ENCODE measurements at places on chromosomes 3 and 15.

GRCh38 chr3:49883998-49884397, 14.3 kb upstream of the CAMKV start:
- DNase-seq, result no peak

DNA sequence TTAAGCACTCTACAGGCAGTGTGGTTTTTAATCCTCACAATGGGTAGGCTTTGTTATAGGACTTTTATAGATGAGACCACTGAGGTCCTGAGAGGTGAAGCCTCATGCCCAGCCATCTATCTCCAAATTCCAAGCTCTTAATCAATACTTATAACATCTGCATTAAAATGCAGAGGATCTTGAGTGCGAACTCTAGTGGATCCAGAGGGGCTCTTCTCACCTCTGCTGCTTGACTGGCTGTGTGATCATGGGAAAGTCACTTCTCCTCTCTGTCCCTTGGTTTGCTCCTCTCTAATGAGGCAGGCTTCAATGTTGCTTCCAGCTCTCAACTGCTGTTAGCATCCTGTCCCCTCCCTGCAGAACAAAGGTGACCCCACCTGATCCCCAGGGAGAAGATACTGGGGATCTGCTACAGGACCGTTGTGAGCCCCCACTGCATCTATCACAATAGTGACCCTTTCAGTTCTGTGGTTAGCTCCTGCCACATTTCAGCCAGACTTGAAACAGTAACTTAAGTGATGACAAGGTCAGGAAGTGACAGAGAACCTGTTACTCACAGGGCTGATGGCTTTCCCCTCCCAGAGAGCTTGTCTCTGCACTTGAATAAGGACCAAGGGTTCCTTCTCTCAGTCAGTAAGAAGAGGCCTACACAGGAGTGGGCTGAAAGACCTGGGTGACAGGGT, 1.3 kb downstream of the SLC27A2 start:
- no peak for DNase-seq

- no peak for DNase-seq
These were observed 2.9 kb downstream of the RBPMS2 start for GRCh38 chr15:64772488-64772887.

- no peak for DNase-seq
These were observed 31.7 kb upstream of the MAP4 start for GRCh38 chr3:48047841-48048464.

DNA sequence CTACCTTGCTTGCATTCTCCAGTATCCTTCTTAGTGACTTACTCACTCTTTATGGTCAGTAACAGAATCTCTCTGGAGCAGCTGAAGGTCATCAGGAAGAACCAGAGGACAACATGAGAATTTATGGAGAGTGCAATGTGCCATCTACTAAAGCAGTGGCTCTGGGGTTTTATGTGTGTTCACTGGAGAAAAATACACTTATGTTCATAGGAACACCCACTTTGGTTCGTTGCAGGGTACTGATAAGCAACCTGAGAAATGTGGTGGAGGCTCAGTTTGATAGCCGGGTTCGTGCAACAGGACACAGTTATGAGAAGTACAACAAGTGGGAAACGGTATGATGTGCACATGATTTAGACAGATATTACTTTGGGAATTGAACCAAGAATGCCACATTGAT, 12.8 kb downstream of the CPB1 start:
- no peak for DNase-seq

DNA sequence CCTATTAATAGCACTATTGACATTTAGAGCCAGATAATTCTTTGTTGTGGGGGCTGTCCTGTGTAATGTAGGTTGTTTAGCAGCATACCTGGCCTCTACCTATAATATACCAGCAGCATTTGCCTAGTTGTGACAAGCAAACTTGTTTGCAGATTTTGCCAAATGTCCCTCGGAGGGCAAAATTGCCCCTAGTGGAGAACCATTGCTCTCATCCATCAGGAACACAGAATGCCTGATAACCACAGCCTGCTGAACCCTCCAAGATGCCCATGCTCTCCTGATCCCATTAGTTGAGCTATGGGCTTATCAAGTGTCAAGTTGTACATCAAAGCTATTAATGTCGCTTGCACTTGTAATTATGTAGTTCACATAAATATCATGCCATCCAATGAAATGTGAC, 15.0 kb upstream of the KBTBD8 start:
- no peak for DNase-seq

GRCh38 chr3:100230710-100231109, 30.1 kb upstream of the TBC1D23 start:
- no peak for DNase-seq

GRCh38 chr15:90130291-90130690, 28.0 kb upstream of the IDH2 start:
- DNase-seq, result no peak

DNA sequence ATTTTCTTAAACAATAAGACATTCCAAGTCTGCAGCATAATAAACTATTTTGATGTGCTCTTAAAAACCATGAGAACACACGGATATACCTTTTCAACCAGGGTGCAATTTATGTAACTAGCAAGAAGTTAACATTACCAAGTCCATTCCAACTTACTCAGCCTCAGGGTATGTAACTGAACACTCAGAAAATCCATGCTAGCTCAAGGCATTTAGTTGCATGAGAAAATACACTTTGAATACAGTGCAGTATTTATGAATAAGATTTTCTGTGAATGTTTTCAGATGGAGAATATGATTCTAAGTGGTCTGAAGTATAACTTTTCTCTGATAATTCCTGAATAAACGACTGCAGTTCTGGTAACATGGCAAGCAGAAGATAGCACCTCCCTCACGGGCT, 124.3 kb downstream of the SNRK start:
- DNase-seq, result no peak

GRCh38 chr15:51425517-51426040, 84.1 kb downstream of the GLDN start:
- DNase-seq, result no peak

DNA sequence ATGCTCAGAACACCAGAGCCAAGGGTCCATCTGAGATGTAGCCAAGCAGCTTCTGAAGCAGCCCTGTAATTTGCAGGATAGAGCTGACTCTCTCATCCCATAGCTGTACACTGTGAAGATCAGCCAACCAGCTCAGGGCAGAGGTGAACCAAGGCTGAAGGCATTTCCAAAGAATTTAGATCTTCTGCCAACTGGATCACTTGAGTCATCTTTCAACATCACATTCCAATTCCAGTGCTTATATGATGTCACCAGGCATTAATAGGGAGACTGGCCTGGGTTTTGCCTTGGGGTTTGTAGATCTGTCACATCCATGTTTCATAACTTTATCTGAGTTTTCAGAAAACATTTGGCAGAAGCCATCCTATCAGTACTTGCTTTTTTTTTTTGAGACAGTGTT, 98.2 kb downstream of the NR2F2 start:
- DNase-seq, result no peak

GRCh38 chr3:128864351-128864811, 15.0 kb upstream of the ACAD9 start:
- peak; percentile 24 for DNase-seq

GRCh38 chr3:129126726-129127280, 5.2 kb upstream of the RAB43 start:
- no peak for DNase-seq

- no peak for DNase-seq
These were observed 341.8 kb downstream of the RAP2B start for GRCh38 chr3:153503873-153504272.

DNA sequence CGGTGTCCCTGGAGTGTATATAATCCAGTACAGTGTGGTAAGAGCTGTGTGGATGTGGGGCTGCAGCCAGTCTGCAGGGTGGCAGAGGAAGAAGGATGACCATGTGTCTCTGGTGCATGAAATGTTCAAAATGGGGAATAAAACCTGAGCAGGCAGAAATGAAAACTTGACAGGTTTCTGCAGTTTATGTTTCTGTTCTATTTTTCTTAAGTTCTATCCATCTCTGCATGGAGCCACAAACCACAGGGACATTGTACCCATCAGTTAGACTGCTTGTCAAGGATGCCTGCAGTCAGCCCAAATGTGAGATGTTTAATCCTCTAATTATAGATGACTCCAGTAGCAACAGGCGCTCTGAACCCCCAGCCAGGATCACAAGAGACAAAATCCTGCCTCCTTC, 216.7 kb downstream of the IL20RB start:
- no peak for DNase-seq

DNA sequence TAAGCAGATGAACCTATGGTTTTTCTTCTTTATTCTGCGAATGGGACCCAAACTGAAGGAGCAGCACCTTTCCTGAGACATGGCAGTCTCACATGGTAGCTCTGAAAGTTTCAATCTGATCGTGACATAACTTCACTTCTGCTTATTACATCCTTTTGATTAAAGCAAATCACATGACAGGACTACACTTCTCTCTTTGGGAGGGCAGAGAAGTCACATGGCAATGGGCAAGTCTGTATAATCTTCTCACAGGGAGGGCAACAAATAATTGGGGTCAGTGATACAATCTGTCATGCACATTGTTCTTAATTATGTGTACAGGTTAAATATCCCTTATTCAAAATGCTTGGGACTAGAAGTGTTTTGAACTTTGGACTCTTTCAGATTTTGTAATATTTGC, 21.6 kb downstream of the NCBP2 start:
- no peak for DNase-seq

DNA sequence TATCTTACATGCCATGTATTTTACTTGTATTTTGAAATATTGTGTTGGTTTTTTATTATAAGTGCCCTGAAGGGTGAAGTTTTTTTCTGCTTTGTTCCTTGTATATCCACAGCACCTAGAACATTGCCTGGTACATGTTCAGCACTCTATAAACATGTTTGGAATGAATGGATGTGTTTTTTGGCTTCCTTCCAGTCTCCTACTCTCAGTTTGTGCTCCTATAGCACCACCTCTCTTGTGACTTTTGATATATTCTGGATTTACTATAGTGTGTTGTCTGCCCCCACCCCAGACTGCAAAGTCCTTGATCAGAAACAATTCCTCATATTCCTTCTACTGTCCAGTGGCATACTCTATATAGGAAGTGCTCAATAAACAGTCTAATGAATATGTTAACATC, 60.6 kb downstream of the PLCL2 start:
- DNase-seq, result no peak

DNA sequence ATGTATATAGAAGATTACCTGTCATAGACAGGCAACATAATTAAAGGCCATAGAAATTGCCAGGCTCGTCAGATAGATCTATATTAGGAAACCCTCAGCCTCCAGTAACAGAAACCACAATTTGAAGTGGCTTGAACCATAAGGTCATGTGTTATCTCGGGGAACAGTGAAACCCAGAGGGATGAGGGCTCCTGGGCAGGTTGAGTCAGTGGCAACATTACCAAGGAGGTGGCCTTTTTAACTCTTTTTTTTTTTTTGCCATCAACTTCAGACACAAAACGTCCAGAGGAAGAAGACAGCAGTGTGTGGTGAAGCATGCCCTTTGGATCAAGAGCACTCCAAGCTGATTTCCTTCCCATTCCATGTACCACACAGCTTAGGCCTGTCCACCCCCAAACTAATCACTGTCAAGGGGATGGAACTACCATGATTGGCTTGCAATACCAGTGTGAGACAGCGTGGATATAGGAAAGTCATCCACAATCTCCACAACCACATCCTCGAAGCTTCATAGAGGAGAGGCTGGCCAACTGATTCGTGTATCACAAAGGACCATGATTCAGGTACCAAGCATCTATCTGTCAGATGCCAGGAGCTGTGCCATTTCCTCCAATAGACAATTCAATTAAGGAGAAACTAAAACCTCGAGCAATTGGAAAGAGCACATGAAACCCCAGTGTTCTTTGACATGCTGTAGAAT, 999 bp upstream of the KIF7 start:
- DNase-seq, result no peak

DNA sequence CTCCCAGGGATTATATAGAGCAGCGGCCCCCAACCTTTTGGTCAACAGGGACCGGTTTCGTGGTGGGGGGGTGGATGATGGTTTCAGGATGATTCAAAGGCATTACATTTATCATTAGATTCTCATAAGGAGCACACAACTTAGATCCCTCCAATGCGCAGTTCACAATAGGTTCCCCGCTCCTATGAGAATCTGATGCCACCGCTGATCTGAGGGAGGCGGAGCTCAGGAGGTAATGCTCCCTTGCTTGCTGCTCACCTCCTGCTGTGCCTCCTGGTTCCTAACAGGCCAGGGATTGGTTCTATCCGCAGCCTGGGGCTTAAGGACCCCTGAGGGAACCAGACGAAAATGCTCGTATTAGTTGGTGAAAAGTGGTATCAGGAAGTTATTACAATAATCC, 1.3 kb upstream of the HACD2 start:
- DNase-seq, result peak; percentile 30

GRCh38 chr3:4720316-4721075, 227.3 kb downstream of the ITPR1 start:
- peak; percentile 57 for DNase-seq

DNA sequence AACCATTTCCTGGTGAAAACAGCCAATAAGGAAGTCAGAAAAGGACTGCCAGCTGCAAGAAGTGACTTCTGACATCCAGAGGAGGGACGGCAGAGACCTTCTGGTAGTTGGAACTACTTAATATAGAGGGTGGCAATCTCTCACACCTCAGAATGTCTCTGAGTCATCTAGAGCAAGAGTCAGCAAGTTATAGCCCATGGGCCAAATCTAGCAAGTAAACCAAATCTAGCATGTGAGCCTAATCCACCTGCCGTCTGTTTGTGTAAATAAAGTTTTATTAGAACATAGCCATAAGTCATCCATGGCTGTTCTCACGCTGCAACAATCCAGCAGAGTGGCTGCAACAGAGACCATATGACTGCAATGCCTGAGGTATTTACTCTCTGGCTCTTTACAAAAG, 160.5 kb upstream of the NR2E3 start:
- DNase-seq, result no peak

- no peak for DNase-seq
These were observed 290.0 kb downstream of the ADAMTSL3 start for GRCh38 chr15:83943849-83944404.

DNA sequence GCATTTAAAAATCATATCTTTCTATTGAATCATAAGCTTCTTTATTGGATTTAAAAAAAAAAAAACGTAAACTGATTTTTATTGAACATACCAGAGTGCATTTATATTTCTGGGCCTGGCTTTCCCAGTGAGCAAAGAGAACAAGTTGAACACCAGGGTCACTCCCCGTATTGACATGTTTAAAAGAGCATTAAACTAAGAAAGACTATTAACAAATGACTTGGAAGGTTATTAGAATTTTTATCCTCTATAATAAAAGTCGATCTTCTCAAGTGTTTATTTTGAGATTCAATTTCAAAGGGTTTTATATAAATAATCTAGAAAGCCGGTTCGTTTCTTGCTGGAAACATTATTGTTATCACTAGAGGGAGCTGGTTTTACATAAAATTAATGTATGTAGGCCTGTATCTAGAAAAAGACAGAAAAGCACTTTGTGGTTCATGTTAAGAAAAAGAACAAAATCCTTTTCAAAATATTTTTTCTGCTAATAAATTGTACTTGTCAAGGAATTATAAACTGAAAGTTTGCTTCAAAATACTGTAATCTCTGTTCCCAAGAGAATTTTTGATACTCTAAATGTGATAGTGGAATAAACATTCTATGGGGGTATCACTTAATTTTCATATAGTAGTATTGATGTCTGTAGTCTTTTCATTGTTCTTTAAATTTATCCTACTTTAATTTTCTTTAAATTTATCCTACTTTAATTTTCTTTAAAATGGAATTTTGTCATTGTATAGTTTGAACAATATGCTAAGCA, 321.8 kb upstream of the MME start:
- DNase-seq, result no peak

GRCh38 chr3:15467227-15468181, 40.1 kb downstream of the EAF1 start:
- DNase-seq, result no peak

Data from caudate nucleus (tissue), 63 donors.